ENCODE measurements at places on chromosomes 16 and 17.

- no peak for DNase-seq
Observed at GRCh38 chr16:89343501-89344457, 126.3 kb downstream of the ZNF778 start.

- DNase-seq = no peak
Observed at GRCh38 chr17:34639706-34640425, 60.5 kb downstream of the TMEM132E start.

GRCh38 chr17:5509482-5509881, 23.1 kb downstream of the MIS12 start:
- no peak for DNase-seq

- no peak for DNase-seq
Observed at GRCh38 chr17:29711588-29712385, 89.1 kb upstream of the CORO6 start.

DNA sequence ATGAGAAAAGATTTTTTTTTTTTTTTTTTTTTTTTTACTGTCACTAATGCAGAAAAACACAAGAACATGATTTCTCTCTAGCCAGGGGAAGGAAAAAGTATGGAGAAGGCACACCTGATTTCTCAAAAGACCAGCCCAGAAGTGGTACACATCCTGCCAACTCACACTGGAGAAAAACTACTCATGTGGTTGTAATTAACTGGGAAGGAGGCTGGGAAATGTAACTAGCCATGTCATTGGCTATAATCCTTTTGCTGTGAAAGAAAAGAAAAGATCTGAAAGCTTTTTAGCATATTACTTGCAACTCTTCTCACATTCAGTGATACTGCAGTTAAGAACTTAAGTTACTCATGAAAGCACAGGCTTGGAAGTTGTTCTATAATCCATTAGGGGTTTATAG, 195.9 kb upstream of the PMFBP1 start:
- DNase-seq = no peak

- peak; percentile 17 for DNase-seq
Observed at GRCh38 chr17:59565959-59566324, 532 bp downstream of the DHX40 start.

DNA sequence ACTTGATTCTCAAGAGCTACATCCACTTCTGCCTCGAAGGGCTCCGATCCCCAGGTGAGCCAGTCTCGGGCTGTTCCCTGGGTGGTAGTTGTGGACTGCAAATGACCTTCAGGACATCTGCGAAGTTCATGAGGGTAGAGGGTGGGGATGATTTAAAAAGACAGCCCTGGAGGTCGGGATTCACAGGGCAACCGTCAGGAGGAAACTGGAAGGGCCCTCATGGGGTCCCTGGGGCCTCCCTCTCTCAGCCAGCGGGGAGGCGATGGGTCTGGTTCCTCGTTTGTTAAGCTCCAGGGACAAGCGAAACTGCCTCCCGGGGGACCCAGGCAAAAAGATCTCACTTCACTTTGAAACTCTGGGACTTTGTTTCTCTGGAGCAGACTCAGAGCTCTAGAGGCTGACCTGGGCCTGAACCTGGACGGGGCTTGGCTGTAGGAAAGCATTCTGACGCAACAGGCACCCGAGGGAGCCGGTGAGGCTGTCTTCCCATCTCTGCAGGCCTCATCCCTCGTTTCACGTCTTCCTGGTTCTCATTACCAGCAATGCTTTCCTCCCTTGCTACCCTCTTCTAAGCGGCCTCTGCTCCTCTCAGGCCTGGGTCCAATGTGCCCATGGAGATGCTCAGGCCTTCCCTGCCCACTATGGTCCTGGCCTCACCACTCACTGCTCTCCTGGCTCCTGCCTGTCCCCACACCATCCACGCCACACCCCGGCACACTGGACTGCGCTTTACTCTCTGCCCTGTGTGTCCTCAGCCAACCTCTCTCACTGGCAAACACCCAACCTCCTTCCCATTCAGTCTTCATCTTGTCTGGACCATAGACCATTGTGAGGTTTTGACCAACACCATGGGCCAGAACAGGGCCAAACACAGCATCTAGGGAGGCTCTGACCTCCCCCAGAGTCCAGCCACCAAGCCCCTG, 214.2 kb upstream of the TNRC6C start:
- DNase-seq = no peak

DNA sequence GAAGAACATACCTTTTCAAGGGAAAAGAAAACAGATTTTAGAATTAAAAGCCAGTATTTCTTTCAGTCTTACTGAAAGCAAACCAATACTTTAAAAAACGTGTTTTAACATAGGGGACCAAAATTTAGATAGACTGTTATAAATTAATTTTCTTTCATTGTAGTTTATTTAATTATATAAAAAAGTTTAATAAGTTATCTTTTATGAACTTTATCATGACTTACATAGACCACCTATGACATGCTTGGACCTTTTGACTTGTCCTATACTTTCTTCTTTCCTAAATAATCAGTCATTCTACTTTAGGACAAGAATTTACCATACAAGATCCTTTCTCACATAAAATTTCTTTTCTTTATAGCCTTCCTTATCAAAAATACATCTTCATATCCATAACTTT, 102.0 kb upstream of the HAS3 start:
- DNase-seq = no peak

- DNase-seq = peak; percentile 86
Observed at GRCh38 chr17:35244341-35245195, 1.7 kb downstream of the SLFN5 start.

DNA sequence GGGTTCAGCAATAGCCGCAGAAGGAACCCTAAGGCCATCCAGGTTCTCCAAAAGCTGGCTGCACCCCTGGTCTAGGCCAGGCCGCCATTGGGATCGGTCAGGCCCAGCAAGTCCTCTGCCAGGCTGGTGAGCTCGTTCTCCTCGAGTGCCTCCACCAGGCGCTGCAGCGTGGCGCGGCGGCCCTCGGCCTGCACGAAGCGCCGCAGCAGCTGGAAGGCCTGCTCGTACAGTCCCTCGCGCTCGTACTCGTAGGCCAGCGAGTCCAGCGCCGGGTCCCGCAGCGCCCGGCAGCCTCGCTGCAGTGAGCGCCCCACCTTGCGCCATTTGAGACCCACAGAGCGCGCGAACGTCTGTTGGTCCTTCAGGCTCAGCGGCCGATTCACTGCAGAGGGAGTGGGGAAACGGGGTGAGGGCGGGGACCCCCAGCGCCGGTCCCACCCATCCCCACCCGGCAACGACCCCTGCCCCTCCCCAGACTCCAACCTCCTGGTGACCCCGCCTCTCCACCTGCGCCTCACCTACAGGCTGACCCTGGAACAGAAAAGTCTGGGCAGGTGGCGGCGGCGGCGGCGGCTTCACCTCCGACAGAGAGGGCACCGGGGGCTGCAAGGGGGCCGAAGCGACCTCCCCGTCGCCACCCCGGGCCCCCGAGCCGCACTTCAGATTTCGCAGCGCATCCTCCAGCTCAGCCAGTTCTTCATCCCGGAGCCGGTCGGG, 3.9 kb upstream of the B3GNT9 start:
- no peak for DNase-seq

- DNase-seq = peak; percentile 8
Observed at GRCh38 chr17:66855204-66855603, 20.3 kb downstream of the CACNG5 start.

- no peak for DNase-seq
Observed at GRCh38 chr16:82954224-82954929, 327.6 kb downstream of the CDH13 start.

DNA sequence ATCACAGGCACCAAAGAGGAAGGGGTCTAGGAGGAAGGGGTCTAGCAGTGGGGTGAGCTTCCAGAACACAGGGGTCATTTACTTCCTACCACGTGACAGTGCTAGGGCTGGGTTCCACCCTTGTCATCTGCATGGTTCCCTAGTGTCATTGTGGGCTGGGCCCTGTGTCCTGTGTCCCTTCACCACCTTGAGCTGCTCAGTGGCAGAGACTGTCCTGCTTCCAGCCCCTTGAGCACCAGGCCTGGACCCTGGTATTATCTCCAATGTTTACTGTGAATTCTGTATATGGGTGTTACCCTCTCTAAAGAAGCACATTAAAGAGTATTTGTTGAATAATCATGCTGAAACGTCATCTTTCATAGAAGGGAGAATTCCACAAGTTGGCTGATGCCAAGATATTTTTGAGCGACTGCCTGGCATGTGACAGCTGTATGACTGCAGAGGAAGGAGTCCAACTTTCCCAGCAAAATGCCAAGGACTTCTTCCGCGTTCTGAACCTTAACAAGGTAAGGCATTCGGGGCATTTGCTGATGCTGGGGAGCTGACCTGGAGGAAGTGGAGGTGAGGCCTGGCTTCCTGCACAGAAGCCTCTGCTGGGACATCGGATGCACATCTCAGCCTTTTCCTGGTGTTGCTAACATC, 5.5 kb downstream of the NARF start:
- DNase-seq = no peak

DNA sequence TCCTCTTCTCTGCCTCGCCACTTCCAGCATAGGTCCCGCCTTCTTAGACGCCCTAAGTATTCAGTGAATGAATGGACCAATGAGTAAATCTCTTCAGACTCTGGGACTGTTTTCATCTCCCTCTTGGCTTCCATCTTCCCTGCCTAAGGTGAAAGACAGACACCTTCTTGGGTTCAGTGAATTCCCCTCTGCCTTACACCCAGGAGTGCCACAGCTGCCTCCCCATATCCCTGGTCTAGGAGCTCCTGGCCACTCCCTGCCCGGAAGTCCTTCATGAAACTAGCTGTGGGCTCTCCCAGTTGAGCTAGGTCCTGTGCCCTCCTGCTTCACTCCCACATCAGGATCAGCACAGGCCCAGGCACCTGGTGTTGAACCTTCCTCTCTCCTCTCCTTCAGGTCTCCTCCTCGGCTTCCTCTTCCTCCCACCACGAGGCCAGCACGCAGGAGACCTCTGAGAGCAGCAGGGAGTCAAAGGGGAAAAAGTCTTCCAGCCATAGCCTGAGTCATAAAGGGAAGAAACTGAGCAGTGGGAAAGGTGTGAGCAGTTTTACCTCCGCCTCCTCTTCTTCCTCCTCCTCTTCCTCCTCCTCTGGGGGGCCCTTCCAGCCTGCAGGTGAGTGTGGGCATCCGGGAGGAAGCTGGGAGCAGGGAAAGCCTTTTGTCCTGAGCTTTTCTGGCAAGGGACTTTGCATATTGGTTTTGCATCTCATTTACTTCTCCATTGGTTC, 10.3 kb downstream of the MLLT6 start:
- no peak for DNase-seq

- no peak for DNase-seq
Observed at GRCh38 chr16:22035153-22035552, 27.2 kb downstream of the MOSMO start.

DNA sequence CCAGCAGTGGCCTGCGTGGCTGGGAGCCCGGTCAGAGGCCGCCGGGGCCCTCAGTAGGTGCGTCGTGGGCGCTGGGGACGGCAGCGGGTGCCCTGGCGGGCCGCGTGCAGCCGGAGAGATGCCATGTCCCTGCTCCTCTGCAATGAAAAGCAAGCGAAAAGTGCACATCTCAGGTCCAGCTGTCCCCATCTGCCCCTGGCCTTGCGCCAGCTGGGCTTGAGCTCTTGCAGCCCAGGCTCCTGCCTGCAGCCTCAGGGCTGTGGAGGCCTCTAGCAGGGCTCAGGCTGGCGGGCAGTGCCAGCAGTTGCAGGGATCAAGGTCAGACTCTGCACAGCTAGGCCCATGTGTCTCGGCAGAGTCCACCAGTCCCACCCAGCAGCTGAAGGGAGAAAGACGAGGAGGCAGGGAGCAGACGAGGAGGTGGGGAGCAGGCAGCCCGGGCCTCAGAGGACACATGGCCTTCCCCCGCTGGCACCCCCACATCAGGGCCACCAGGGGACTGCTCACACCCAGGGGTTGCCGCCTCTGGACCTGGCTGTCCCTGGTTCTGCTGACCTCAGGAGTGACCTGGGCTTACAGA, 11.2 kb downstream of the SLC16A3 start:
- DNase-seq = no peak

DNA sequence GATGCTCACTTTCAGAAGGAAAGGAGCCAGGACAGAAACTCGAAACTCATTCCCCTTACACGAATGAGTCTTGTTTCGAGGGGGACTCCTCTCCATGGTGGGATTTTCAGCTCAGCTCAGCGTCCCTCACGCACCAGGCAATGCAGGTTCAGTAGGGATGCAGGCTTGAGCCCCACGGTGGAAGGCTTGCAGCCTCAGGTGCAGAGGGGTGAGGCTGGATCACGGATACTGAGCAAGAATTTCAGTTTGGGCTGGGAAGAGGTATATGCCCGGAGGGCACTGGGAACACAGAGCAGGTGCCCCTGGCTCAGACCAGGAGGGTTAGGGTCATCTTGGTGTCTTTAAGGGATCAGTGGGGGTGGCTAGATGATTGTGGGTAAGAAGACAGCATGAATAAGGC, 344.9 kb upstream of the TNRC6C start:
- no peak for DNase-seq

GRCh38 chr17:14737984-14738651, 437.2 kb downstream of the HS3ST3B1 start:
- no peak for DNase-seq

DNA sequence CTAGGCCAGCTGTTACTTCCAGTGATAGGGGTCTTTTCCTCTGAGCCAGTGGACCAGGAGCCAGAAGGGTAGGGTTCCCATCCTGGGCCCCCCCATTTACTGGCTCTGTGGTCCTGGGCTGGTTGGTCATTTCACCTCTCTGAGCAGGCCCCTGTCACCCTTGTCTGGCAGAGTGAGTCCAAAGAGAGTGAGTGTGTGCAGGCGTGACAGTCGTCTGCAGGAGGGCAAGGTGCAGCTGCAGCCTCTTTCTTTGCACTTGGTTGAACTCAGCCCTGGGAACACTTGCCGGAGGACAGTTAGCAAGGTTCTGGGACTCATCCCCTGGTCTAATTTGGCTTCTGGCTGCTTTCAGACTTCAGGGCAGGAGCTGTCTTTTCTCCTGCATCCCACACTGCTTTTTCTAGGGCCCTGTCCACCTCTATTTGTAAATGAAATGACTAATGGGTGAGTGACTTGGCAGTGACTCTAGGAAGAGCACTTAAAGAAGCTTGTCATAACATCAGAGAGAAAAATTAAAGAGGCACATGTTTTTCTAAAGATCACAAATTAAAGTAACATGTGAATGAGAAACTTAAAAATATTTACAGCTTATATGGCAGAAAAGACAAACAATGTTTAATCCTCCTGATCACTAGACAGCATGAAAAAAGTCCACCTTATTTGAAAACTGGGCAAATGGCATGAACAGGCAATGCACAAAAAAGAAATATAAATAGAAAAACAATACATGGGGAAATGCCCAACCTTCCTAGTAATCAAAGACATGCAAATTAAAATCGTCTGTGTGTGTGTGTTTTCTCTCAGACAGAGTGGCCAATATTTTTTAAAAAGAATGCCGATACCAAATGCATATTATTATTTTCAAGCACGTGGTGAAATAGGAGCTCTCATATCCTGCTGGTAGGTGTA, 137.5 kb downstream of the NTN1 start:
- DNase-seq = no peak

GRCh38 chr16:23843143-23843542, 7.4 kb downstream of the PRKCB start:
- DNase-seq = no peak

DNA sequence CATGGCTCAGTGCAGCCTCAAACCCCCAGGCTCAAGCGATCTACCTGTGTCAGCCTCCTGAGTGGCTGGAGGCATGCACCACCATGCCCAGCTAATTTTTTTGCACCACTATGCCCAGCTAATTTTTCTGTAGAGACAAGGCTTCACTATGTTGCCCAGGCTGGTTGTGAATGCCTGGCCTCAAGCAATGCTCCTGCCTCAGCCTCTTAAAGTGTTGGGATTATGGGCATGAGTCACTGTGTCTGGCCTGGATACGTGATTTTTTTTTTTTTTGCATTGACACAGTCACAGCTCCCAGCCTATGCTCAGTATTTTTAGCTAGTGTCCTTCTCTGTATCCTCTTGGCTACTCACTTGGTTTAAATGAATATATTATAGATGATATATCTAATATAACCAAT, 377.0 kb upstream of the TNRC6C start:
- DNase-seq = no peak
